GM04504 (cell line): ENCODE measurements at places on chromosomes 2 and 18.
A peak's percentile ranks its signal among the peaks of the same experiment; 100 is the strongest.

DNA sequence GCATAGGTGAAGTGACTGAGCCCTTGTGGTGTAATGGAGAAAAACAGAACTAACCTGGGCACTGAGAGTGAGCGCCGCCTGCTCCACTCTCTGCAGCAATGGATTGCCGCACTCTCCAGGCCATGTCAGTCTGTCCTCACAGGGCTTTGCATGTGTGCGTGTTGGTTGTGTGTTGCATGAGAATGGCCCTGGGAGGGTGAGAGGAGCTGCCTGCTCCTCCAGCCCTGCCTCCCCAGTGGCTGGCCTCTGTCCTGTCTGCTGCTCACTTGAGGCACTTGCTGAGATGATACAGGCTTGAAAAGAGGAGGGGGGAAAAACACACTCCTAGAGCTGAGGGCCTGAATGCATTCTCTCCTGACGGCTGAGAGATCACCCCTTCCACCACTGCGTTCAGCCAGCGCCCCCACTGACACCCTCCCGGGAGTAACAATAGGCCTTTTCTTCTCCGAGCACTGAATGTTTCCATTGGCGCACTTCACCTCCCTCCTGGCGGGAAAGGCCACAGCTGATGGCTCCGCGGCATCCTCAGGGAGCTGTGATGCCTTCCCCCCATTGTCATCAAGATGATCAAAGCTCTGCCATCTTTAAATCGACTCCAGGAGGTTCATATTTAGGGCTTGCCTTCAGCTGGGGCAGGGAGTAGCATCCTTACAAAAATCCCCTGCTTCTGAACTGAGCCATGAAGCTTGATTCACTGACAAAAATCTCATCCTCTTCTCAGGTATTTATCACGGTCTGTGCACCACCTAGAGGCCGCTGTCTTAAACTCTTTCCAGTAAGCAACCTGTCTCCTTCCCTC, 49.9 kb upstream of the DAPL1 start:
- DNase-seq: peak; percentile 23

- no peak for DNase-seq
Measured at GRCh38 chr2:237529452-237530402, 36.6 kb upstream of the PRLH start.

- DNase-seq: no peak
Measured at GRCh38 chr2:196653843-196654242, 14.3 kb downstream of the CCDC150 start.

- no peak for DNase-seq
Measured at GRCh38 chr2:24342110-24342910, 18.0 kb downstream of the ITSN2 start.

- DNase-seq: no peak
Measured at GRCh38 chr2:218217360-218218267, 625 bp downstream of the ARPC2 start.

DNA sequence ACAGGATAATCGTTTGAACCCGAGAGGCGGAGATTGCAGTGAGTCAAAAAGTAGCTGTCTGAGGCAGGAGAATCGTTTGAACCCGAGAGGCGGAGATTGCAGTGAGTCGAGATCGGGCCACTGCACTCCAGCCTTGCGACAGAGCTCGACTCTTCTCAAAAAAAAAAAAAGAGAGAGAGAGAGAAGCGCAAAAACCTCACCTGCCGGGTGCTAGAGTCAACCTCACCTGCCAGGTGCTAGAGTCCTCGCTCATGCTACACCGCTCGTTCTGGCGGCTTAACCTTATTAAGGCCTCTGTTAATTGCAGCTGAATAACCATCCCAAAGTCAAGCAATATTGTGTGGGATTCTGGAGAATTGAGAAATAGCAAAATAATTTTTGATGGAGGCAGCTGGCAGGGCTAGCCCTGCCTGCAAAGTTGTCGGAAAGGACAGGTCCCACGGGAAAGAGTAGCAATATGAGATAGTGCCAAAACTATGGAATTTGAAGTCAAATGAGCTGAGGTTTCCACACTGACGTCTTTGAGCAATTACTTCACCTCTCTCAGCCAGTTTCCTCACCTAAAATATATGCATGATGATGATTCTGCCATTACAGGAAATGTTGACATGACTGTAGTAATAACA, 644 bp upstream of the DYM start:
- no peak for DNase-seq

- DNase-seq: no peak
Measured at GRCh38 chr18:5909125-5909524, 13.8 kb upstream of the TMEM200C start.

- DNase-seq: no peak
Measured at GRCh38 chr2:107806901-107807300, 19.8 kb upstream of the RGPD4 start.

- no peak for DNase-seq
Measured at GRCh38 chr2:66550826-66551225, 115.9 kb downstream of the MEIS1 start.

DNA sequence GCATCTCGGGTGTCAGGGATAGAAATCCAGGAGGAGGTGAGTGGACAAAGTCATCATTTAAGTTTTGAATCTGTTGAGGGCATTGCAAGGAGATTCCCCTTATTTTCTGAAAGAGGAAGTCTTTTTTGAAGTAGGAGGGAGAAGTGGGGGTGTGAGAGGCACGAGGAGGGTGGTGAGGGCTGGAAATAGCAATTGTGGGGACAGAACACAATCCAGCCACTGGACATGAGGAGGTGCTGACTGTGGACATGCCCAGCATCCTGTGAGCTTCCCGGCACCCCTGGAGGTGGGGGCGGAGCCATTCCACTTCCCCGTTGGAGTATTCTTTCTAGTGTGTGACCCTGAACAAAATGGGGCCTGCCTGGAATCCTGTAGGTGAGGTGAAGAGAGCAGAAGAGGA, 310.7 kb upstream of the EPAS1 start:
- no peak for DNase-seq

- DNase-seq: no peak
Measured at GRCh38 chr2:197809064-197809463, 4.7 kb downstream of the PLCL1 start.
